ENCODE measurements at places on chromosomes 5 and 9.

GRCh38 chr5:14184725-14185124 is 41.6 kb downstream of the TRIO start:
- no peak for DNase-seq

- no peak for DNase-seq
Measured at GRCh38 chr9:15423231-15423985, 732 bp downstream of the SNAPC3 start.

DNA sequence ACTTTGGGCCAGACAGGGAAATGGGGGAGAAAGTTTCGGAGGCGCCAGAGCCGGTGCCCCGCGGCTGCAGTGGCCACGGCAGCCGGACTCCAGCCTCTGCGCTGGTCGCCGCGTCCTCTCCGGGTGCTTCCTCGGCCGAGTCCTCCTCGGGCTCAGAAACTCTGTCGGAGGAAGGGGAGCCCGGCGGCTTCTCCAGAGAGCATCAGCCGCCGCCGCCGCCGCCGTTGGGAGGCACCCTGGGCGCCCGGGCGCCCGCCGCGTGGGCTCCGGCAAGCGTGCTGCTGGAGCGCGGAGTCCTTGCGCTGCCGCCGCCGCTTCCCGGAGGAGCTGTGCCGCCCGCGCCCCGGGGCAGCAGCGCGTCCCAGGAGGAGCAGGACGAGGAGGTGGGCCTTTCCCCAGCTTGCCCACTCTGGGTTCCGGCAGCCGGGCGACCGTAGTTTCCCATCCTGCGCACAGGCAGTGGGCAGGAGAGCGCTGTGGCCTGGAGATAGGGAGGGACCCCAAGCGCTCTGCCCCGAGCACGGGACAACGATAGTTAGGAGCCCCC is 516 bp downstream of the MAST4 start:
- peak; percentile 18 for DNase-seq

DNA sequence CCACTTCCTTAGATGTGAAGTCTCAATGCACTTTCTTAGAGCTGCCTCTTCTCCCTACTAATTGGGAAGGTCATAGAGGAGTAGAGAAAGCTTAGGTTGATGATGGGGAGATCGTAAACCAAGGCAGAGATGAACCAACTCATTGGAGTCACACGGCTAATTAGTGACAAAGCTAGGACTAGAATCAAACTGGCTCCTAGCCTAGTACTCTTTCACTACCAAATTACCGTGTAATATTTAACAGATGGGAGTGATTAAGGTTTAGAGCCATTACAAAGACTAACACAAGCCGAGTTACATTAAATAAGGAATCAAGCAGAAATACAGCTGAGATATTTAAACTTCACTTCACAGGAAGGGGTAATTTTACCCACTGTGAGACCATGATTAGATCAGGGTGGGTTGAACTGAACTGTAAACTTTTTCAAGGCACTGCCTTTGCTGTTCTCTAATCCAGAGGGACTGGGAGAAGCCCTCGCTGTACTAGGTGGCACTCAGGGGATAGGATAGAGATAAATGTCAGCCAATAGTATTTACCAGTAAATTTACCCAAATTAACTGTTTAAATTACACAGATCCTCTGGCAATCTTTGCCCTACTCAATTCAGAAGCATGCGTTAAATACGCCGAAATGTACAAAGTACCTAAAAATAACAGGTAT is 166.4 kb upstream of the PIK3R1 start:
- DNase-seq: no peak

GRCh38 chr9:109953813-109954497 is 174.0 kb downstream of the PALM2AKAP2 start:
- DNase-seq: no peak

- DNase-seq: no peak
Measured at GRCh38 chr9:72263572-72263971, 101.4 kb downstream of the ZFAND5 start.

GRCh38 chr9:90124961-90125360 is 517.7 kb downstream of the DIRAS2 start:
- DNase-seq: no peak

GRCh38 chr5:147751-148150 is 43.5 kb upstream of the LRRC14B start:
- DNase-seq: no peak
